ENCODE measurements at places on chromosomes 16 and 17.

DNA sequence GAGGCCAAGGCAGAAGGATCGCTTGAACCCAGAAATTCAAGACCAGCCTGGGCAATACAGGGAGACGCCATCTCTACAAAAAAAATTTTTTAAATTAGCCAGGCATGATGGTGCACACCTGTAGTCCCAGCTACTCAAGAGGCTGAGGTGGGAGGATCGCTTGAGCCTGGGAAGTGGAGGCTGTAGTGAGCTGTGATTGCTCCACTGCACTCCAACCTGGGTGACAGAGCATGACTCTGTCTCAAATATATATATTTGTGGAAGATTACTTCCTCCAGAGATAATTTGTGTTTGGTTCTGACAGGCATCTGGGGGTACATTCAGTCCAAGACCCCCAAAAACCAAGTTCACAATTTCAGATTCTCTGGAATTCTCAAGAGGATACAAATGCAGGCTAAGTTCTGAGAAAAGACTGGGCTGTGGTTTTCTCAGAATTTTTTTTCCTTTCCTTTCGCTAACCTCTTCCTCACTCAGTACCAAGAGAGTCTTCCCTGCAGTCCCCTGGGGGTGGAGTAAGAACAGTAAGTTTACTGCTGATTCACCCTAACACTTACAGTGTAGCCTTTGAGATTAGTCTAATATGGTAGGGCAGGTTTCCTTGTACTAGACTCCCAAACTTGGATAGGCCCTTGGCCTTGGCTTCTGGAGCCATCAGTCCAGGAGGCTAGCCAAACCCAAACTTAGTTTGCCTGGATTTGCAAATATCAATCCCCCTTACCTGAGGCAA lies 15.1 kb downstream of the GSDMB start:
- no peak for DNase-seq

DNA sequence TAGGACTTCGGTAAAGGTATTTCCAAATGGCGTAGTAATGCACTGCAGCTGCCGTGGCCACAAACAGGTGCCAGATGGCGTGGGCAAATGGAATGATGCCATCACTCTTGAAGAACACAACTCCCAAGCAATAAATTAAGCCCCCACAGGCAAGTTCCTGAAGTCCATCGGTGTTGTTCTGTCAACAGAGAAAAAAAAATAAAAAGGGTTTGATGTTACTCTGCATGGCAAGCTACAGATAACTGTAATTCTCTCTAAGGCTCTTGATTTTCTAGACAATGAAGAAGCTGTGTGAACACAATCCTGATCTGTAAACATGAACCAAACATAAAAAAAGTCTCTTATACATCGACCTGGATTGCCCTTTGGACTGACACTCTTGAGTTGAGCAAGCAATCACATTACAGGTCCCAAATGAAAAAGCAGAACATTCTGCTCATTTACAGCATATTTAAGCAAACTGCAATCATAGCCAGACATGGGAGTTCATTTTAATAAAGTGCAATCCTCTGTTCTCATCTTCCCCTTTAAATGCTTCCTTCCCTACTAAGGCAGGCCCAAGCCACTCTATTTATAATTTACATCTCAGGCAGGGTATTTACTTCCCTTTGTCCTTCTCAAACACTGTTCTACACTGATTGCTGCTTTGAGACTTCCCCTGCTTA lies 27.1 kb downstream of the MMD start:
- DNase-seq, result no peak

GRCh38 chr17:36937001-36937958 lies at the start of gene LHX1:
LHX1 (plus strand) TSS chr17:36937475; CDS start chr17:36938198, 723 bp downstream.
- DNase-seq, result no peak

- peak; percentile 46 for DNase-seq
These were observed 1276.1 kb upstream of the CDH8 start for GRCh38 chr16:63312346-63312745.

- DNase-seq, result no peak
These were observed 313.1 kb upstream of the TNRC6C start for GRCh38 chr17:77645072-77646045.

GRCh38 chr17:77770331-77771105 lies 188.0 kb upstream of the TNRC6C start:
- DNase-seq, result no peak

Measured in RPMI8226 (cell line).